ENCODE measurements at places on chromosomes 7 and 10.
A peak's percentile ranks its signal among the peaks of the same experiment; 100 is the strongest.

DNA sequence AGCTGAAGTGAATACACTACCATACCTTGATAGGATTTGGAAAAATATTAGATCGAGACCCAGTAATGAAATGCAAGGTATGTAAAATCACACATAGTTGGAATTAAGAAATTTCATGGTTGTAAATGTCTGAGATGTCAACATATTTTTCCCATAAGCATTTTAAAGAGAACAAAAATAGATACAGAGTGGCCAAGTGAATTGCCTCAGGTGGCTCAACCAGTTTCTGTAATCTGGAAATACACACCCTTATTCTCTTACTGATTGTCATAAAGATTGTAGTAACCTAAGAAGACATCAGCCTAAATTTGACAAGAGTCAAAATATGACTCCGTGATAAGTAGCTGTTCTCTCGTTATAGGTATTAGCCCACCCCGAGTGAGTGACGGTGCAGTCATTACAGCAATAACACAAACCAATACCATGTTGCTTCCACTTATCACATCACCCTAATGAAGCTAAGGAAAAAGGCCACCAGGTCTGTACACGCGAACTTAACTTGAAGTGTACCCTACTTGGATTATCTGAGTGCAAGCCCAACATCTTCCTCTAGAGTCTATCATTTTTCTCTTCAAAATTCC lies 23.4 kb downstream of the PIK3AP1 start:
- no peak for DNase-seq

GRCh38 chr7:28631995-28632394 lies 219.7 kb downstream of the CREB5 start:
- no peak for DNase-seq

GRCh38 chr7:24720283-24720682 lies 37.0 kb downstream of the GSDME start:
- DNase-seq: no peak

DNA sequence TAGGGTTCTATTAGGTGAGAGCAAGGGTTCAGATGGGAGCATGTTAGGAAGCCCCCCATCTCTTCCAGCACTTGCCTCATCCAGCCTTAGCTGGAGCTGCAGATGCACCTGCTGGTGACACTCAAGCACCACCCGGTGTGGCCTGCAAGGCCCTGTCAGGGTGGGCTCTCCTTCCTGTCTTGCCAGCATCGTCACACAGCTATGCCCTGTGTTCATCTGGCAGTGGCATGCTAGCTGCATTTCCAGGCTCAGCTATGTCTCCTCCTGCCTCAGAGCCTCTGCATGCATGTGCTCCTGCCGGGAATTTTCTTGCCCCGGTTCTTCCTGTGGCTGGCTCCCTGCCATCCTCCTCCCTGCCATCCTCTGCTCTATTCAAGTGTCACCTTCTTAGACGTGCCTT lies 129.7 kb upstream of the KLF6 start:
- no peak for DNase-seq

- DNase-seq: no peak
These were observed 79.6 kb upstream of the AUTS2 start for GRCh38 chr7:69518705-69519077.

DNA sequence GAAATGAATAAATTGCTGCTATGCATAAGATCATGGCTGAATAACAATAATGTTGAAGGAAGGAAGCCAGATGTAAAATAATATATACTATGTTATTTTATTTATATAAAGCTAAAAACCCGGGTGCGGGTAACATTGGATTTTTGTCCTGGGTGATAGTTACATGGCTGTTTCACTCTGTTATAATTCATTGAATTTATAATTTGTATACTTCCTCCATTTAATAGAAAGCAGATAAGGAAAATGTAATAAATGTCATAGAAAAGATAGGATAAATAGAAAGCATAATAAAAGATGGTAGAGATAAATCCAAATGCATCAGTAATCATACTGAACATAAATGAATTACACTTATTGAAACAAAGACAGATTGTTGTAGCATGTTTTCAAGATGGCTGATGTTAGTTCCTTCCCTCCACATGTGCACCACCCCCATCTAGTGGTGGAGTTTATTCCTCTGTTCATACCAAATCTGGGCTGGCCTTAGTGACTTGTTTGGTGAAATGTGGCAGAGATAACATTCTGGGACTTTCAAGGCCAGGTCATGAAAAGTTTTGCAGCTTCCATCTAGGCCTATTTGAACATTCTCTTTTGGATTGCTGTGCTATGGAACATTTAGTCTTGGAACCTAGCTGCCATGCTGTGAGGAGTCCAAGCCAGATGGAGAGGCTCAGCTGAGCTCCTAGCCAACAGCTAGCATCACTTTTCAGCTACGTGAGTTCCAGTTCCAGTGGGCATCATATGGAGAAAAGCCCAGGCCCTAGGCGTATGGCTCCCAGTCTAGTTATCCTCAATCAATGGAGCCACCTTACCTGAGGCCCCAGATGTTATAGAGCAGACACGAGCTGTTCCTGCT lies 46.9 kb downstream of the AHCYL2 start:
- peak; percentile 84 for DNase-seq

- peak; percentile 93 for DNase-seq
These were observed 144.5 kb upstream of the BMPER start for GRCh38 chr7:33760834-33761233.

DNA sequence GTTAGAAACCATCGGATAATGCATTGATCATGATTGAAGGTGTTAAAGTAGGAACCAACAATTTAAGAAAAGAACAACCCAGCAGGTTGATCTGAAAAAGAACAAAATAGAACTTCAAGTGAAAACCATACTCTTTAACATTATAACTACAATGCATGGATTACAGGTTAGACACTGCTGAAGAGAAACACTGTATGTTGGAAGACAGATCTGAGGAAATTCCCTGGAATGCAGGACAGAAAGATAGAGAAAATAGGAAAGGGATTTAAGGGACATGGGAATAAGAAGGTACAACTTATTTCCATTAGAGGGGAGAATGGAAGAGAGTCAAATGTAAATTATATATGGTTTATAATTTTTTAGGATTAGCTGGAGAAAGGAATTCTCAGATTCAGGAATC lies 303.3 kb downstream of the DNAJB6 start:
- DNase-seq: no peak

Data from mesendoderm (in vitro differentiated cells).